ENCODE measurements at places on chromosomes 3 and 15. TPM values are rescaled to one million over a fixed set of nuclear protein-coding genes. Genes with fewer than 3 reads are reported as not detected.

- no peaks in the 10 kb centered on the region for H3K4me1 ChIP-seq
- H3K27ac ChIP-seq = no peak overlapping the region
- H3K36me3 ChIP-seq = no peaks in the 10 kb centered on the region
- peak; percentile 77 for DNase-seq
- no peaks in the 10 kb centered on the region for H3K27me3 ChIP-seq
- H3K4me3 ChIP-seq = no peak overlapping the region
Measured at GRCh38 chr3:99686955-99687612, 48.7 kb downstream of the COL8A1 start.

GRCh38 chr3:19757773-19758172 lies 176.2 kb downstream of the EFHB start:
- H3K27ac ChIP-seq = no peak overlapping the region
- H3K4me3 ChIP-seq = no peak overlapping the region
- no peaks in the 10 kb centered on the region for H3K27me3 ChIP-seq
- H3K36me3 ChIP-seq = no peaks in the 10 kb centered on the region

The WDR72 gene
- total RNA-seq = 0.43 TPM

- H3K27ac ChIP-seq = no peak overlapping the region
- no peaks in the 10 kb centered on the region for H3K27me3 ChIP-seq
- no peak overlapping the region for H3K4me3 ChIP-seq
- no peaks in the 10 kb centered on the region for H3K36me3 ChIP-seq
Measured at GRCh38 chr15:71011503-71012155, 103.6 kb upstream of the THSD4 start.

The DTX3L gene
- total RNA-seq = 33.7 TPM

DNA sequence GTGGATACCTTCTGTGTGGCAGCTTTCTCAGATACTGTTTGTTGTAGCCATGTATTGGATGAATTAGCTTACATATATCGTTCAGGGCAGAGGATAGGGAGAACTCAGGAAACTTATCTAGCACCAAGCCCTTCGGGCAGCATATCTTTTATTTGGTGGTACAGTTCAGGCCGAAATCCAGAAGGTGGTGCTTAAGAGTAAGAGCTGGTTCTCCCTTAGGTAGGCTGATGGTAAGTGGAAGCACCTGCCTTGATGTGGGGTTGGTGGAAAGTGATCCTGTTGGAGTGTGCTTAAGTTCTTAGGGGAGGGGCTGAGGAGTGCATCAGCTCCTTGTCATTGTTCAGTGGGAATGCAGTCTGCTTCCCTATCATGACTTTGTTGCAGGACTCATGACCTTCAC lies 187.5 kb downstream of the DOCK3 start:
- no peaks in the 10 kb centered on the region for H3K27me3 ChIP-seq
- no peaks in the 10 kb centered on the region for H3K36me3 ChIP-seq
- no peak overlapping the region for H3K27ac ChIP-seq
- no peaks in the 10 kb centered on the region for H3K4me1 ChIP-seq

DNA sequence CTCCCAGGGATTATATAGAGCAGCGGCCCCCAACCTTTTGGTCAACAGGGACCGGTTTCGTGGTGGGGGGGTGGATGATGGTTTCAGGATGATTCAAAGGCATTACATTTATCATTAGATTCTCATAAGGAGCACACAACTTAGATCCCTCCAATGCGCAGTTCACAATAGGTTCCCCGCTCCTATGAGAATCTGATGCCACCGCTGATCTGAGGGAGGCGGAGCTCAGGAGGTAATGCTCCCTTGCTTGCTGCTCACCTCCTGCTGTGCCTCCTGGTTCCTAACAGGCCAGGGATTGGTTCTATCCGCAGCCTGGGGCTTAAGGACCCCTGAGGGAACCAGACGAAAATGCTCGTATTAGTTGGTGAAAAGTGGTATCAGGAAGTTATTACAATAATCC lies 1.3 kb upstream of the HACD2 start:
- no peaks in the 10 kb centered on the region for H3K36me3 ChIP-seq
- H3K27ac ChIP-seq = no peak overlapping the region
- H3K27me3 ChIP-seq = no peaks in the 10 kb centered on the region
- DNase-seq = no peak
- peak overlapping the region; percentile 93 for H3K4me3 ChIP-seq
- H3K4me1 ChIP-seq = peaks cover 3% of the 10 kb centered on the region

Data from ovary (tissue), 10 donors.